NCI-H226 (cell line): ENCODE measurements at places on chromosomes 7 and 10.
A peak's percentile ranks its signal among the peaks of the same experiment; 100 is the strongest.

GRCh38 chr10:102475451-102476040 lies 24.2 kb upstream of the C10orf95 start:
- no peak for DNase-seq

DNA sequence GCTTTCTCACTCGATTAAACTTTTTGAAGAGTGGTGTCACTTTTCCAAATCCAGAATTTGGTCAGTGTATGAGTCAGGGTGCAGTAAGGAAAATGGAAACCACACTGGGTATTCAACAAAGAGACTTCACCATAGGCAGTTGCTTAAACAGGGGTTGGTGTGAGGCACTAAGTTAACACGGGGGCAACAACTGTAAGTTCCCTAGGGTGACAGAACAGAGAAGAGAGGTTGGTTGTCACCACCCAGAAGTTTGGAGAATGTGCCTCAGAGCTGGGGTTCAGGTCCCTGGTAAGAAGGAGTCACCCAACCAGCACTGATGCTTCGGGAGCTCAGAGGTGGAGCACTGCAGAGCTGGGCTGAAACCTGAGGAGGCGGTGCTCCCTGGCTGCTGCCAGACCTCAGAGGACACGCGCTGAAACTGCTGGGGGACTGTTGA lies 170.4 kb downstream of the ARID5B start:
- no peak for DNase-seq

- no peak for DNase-seq
Observed at GRCh38 chr10:128938558-128938957, 528.5 kb upstream of the MGMT start.

DNA sequence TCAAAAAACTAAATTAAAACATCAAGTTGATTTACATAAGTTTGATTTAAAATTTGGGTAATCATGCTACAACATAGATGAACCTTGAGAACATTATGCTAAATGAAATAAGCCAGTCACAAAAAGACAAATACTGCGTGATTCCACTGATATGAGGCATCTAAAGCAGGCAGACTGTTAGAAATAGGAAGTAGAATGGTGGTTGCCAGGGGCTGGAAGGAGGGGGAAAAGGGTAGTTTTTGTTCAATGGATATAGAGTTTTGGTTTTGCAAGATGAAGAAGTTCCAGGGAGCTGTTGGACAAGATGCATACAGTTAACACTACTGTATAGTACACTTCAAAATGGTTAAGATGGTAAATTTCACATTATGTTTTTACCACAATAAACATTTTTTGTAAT lies 45.0 kb upstream of the IFRD1 start:
- no peak for DNase-seq

DNA sequence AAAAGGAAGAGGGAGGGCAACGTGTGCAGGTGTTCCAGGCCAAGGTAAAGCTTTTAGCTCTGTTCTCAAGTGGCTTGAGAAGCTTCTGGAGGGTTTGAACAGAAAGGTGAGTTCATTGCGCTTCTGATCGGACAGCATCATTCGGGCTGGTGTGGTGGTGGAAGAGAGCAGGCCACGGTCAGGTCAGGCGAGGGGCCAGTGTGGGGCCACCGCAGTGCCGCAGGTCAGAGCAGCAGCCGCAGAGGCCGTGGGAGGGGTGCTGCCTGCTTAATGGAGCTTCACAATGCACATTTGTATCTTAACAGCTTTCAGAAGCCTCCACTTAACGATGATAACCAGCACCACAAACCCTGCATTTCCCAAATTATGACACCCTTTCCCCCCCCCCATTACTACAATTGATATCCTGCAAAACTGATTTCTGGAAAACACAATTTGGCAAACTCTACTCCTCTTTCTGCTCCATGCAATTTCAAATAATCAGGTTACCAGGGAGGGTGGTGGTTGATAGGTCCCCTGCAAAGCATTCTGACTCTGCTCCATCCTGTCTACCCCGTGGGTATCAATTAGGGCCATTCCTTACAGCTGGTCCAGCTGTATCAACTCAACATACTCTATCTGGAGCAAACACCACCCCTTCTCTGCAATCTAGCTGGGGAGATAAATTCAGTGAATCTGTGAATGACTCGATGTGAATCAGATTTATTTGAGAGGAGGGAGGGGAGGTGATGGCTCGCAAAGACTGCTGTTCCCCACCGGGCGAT lies 162.9 kb downstream of the ACTR3B start:
- no peak for DNase-seq

DNA sequence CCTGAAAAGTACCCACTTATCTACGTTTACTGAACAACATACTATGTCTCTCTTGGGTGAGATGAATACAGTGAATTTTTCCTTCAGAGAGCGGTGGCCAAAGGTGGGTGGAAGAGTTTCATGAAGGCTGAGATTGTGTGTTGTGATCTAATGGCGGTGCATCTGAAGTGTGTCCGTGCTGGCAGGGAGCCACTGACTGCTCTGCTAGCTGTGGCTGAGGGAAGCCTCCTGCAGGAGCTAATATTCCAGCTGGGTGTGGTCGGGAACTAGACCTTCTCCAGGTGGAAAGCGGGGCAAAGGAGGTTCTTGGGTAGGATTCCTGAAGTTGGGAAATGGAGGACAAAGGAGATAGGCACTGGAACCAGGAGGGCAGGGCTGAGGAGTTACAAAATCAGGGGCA lies 69.2 kb upstream of the GRB10 start:
- no peak for DNase-seq

- peak; percentile 90 for DNase-seq
Observed at GRCh38 chr7:102012941-102013461, 195.6 kb downstream of the CUX1 start.

DNA sequence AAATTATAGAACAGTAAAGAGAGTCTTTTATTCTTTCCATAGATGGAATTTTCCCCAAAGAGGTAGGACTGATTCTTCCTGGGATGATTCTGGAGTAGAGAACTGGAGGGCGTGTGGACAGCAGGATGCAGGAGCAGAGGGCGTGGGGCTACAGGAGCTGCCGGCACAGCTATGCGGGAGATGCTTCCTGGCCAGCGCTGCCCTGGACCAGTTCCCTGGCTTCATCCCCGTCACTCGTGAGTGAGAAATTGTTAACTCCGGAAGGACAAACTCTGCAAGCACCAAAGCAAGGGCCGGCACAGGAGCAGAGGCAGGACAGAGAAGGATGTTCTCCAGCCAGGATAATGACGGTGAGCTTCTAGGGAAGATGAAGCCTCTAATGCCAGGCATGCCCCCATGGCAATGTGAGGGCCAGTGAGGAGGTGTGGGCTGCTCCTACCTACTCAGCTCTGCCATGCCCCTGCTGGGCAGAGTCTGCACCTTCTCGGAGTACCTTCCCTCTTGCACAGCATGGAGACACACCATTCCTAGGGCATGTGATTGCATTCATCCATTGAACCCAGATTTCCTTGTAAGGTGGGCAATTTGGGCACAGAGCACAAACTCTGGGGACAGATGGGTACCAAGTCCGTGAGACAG lies 760.9 kb upstream of the IGFBP3 start:
- DNase-seq, result no peak

DNA sequence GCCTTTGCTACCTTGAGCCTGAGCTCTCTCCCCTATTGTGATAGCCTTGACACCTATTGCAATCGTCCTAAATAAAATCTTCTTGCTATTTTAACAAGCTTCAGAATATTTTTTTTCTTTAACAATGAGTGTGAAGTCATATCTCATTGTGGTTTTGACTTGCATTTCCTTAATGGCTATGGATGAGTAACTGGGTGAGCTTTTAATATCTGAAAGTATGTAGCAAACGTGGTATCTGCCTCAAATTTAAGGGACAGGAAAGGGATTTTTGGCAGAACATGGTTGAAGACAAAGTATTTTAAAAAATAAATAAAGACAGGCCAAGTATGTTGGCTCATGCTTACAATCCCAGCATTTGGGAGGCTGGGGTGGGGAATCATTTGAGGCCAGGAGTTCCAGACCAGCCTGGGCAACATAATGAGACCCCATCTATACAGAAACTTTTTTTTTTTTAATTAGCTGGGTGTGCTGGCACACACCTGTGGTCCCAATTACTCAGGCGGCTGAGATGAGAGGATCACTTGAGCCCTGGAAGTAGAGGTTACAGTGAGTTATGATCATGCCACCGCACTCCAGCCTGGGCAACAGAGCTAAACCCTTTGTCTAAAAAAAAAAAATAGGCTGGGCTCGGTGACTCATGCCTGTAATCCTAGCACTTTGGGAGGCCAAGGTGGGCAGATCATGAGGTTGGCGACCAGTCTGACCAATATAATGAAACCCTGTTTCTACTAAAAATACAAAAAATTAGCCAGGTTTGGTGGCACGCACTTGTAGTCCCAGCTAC lies 319.3 kb upstream of the NRP1 start:
- DNase-seq, result peak; percentile 55

DNA sequence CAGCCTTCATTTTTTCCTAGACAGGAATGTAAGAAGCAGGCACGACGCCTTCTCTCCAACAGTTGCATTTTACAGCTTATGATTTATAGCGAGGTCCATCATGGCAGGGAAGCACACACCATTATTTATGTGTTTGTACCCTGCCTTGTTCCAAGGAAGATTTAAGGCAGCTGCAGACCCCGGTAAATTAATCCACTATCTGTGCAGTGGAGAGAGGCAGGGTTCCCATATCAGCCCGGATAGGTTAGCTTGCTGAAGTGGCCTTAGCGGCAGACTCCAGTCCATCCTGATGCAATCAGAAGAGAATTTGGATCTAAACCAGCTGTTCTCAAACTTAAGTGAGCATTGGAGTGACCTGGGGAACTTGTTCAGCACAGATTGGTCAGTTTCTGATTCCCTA lies 359.4 kb downstream of the GALNT17 start:
- DNase-seq, result no peak

DNA sequence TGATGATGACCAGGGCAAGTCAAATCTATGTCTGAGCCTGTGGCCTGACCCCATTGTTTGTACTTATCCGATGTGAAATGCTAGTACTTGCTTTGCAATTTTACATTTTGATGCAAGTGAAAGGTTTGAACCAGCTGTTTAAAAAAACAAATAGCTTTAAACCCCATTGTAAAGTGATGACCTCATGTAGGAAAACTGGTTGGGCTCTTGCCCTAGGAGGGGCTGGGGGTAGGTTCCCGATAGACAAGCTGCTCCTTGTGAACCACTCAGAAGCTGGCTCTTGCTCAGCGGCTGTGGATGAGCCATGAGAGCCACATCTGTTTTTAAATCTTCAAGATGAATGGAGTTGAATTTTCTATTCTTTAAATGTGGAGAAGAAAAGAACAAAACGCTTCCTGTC lies 185.3 kb downstream of the WDR11 start:
- no peak for DNase-seq

DNA sequence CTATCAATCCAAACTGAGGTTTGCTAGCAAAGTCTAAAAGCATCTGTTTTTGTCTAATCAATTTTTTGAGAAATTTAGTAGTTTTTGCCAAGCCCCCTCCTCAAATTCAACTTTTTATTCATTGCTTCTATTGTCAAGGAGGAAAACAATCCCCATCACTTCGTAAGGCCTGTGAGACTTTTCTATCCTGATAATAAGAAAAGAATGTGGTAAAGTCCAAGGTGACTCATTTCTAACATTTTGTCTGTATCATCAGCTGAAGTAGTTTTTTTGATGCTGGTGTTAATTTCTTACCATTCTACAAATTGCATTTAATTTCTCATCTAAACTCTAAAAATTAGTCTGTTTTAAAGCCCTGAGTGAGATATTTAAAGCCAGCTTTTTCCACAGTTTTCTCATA lies 11.7 kb downstream of the ANK3 start:
- peak; percentile 66 for DNase-seq

- DNase-seq, result no peak
Observed at GRCh38 chr7:2438186-2438585, 34.8 kb downstream of the CHST12 start.

- DNase-seq, result no peak
Observed at GRCh38 chr7:98265841-98266271, 13.8 kb upstream of the TECPR1 start.
